Germinal center (tissue), 1 donor: ENCODE measurements at places on chromosomes 12 and 14.
A peak's percentile ranks its signal among the peaks of the same experiment; 100 is the strongest.

- no peak for DNase-seq
These were observed 175.2 kb downstream of the EPS8 start for GRCh38 chr12:15613981-15614380.

DNA sequence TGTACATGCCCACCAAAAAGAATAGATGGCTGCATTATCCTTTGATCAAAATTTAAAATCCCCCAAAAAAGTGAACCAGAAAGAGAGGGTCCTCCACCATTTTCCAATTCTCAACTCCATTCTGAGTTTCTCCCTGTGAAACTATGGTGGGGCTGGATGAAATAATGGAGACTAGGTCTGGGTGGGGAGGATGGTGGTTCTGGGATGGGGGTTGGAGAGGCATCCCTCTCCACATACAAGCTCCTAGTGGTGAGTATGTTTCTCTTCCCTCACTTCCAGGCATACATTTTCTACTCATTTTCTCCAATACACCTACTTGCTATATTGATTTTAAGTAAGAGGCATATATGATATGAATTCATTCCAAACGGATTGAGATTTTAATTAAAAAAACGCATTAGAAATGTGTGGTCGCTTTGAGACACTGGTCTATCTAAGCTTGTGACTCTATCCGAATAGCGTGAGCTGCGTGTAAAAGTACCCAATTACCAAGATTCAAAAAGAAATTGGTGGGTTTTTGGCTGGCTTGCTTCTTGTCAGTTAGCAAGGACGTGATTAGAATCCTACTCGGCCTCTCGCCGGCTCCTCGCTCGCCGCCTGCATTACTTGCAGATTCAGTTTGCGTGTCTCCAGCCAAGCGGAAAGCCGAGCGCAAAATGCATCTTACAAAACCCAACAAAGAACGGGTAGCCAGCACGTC is 3.4 kb downstream of the ASCL1 start:
- DNase-seq = no peak

DNA sequence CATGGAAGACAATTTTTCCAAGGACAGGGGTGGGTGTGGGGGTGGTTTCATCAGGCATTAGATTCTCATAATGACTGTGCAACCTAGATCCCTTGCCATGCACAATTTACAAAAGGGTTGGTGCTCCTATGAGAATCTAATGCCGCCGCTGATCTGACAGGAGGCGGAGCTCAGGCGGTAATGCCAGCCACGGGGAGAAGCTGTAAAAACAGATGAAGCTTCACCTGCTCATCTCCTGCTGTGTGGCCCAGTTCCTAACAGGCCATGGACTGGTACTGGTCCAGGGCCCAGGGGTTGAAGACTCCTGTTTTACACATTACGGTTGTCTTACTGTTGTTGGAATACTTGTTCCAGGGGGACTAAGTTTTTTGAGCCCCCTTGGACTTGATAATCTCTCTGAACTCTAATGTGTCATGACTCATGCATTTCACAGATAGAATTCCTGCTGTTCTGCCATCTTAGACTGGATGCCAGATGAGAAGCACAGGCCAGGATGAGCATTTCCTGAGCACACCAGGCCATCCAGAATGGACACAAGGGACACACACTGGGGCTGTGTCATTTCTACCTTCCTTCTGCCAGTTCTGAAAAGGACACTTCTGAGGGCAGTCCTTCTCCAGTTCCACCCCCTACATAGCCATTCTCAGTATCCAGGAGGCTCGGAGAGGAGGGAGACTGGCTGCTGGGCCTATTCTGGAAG is 5.8 kb downstream of the PLEKHD1 start:
- DNase-seq = no peak

GRCh38 chr14:66477567-66477966 is 8.6 kb upstream of the CCDC196 start:
- DNase-seq = no peak

DNA sequence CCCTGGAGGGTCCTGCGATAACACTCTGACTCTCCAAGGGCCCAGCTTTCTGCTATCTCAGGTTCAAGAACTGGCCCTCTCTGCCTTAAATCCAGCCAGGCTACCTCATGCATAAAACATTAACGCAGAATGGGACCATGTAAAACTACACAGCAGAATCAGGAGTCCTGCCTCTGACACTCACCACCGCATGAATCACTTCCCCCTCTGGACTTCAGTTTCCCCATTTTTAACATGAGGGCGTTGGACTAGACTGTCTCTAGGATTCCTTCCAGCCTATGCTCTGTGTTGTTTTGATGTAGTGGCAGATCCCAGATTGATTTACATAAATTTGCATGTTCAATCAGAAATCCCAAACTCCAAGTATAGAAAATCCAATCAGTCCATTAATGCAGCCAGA is 3.3 kb downstream of the NCKAP5L start:
- DNase-seq = no peak

DNA sequence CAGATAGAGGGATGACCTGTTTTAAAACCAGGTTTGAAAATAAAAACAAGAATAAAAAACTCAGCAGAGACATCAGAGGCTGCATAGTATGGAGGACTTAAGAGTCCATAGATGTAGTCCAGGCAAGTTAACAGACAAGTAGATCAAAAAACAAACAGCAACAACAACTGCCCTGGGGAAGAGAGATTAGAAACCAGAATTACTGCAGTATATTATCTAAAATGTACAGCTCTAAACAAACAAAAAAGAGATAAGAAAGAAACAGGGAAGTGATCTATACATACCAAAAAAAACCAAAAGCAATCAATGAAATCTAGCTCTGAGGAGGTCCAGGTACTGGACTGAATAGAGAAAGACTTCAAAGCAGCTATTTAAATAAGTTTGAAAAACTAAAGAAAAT is 48.8 kb downstream of the ACSM4 start:
- DNase-seq = no peak

- no peak for DNase-seq
These were observed 219.6 kb upstream of the C14orf180 start for GRCh38 chr14:104359969-104360442.

DNA sequence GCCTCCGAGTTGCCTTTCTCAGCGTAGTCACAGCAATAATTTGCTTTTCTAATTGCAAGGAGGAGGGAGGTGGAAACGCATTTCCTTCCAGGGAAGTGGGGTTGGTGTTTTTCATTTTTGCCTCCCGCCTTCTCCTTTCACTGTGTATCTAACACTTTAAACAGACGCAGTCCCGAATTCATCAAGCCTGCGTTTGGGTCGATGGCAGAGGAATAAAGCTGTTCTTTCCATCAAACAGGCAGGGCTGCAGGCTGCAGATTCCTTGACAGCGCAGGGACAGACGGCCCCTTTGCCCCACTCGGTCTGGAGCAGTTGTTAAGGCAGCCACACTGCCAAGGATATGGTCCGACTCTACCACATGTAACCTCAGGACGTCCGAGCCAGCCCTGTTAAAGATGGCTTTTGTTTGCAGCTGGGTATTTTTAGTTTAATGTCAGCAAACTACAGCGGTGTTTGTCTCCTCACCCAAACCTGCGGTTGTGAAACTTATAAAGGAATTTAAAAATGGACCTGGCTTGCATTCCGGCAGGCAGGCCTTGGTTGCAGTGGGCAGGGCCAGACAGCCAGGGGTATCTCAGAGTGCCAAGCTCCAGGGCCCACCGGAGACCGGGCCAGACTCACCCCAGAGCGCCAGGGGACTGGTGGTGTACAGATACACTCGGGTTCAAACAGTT is 2.1 kb downstream of the CHST11 start:
- peak; percentile 28 for DNase-seq

- DNase-seq = no peak
These were observed 16.7 kb upstream of the SYNDIG1L start for GRCh38 chr14:74442757-74443156.

DNA sequence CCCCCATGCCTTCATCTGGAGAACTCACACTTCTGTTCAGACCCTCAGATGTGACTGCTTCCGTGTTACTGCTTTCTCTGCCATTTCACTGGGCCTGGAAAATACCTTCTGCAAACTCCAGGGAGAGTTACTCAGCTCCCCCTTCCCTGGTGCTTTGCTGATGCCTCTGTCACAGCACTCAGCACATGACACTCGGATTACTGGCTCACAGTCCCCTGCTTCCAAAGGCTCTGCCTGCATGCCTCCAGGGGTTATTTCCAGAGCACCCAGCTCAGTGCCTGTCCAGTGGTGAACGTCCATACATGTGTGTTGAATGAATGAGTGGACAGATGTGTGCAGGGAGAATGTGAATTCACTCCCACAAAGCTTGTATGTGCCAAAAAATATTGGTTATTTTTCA is 237.2 kb upstream of the FKBP4 start:
- DNase-seq = no peak

- DNase-seq = no peak
These were observed 366.7 kb downstream of the DUSP6 start for GRCh38 chr12:88985631-88986030.

GRCh38 chr14:44204061-44204835 is 302.8 kb downstream of the FSCB start:
- DNase-seq = no peak

DNA sequence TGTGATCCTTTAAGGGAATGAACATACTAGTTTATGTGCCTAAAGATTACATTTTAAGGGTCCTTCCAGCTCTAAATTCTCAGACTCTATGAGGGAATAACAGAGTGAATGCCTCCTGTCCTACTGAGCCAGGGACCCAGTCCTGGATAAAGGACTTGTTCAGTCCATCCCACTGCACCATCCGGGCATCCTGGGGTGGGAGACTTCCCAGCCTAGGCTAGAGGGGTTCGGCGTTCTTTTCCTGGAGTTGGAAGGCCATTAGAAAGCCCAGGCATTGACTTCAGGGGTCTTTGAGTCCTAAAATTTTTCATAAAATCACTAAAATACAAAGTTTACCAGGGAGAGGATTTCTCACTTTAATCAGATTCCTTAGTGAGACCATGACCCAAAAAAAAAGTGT is 127.9 kb upstream of the FKBP4 start:
- DNase-seq = no peak

DNA sequence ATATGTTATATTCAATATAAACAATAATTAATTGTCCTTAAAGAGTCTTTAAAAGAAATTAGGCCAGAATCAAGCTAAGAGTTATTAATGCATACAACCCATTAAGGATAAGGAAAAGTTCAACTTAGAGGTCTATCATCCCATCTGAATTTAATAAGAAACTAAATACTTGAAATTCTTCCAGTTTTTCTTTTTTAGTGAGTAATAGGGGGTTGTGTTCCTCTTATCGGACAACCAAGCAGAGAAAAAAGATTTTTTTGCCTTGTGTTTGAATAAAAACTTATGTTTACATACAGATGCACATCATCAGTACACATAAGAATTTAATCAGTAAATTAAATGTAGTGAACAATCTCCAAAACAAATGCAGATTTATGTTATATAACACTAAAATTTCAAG is 32.5 kb downstream of the PAWR start:
- DNase-seq = no peak

- DNase-seq = no peak
These were observed 29.1 kb downstream of the ATG14 start for GRCh38 chr14:55382483-55382882.

- no peak for DNase-seq
These were observed 279.4 kb downstream of the FOXN3 start for GRCh38 chr14:89137526-89138163.

DNA sequence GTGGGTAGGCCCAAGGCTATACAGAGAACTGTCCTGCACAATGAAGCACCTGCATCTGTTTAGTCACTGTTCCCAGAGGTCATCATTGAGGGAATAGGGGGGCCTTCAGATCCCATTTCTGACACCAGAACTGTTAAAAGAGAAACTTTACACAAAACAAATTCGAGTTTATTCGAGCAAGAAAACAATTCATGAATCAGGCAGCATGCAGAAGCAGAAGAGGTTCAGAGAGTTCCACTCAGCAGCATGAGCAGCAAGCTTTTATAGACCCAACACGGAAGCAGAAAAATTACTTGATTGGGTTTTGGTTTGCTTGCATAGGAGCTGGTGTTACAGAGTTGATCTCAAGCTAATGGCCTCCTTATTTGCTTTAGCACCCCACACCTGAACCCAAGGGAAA is 1.7 kb upstream of the SFSWAP start:
- no peak for DNase-seq

- no peak for DNase-seq
These were observed 56.1 kb downstream of the SYT10 start for GRCh38 chr12:33383503-33383902.

DNA sequence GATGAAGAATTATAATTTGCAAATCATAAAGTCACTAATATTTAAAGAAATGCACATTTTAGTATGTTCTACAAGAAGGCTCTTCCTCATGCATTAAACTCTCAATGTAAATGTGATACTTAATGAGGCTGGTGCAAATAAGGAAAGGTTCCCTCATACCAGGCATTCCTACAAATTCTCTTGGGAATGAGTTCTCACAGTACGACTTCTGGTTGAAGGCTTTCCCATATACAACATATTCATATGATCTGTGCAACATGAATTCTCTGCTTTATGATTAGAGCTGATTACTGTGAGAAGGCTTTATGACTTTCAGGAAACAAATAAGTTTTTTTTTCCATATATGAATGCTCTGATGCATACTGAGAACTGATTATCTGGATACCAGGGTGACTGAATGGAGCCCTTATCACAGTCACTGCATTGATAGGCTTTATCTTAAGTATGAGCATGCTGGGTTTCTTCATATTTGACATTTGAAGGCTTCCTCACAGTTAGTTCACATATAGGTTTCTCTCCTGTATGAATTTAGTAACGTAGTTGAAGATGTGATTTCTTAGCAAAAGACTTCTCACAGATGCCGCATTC is 293.9 kb downstream of the RAD51B start:
- no peak for DNase-seq

- DNase-seq = peak; percentile 67
These were observed 70.8 kb upstream of the TMCC3 start for GRCh38 chr12:94721173-94721572.

DNA sequence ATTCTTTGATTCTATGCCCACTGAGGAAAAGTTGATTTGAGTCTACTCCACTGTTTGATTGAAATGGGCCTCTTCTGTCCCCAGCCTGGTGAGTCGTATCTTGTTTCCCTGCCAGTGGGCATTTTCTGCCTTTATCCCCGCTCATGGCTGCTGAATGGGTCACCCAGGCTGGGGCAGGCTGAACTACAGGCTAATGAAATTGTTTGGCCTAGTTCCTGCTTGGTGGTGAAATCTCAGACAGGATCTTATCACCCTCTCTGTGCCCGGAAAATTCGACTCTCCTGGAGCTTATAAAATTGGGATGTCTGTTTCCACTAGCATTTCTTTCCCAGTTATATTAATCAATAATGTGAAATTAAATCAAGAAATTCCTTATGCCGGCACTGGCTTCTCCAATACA is 65.0 kb downstream of the CHST11 start:
- no peak for DNase-seq

- no peak for DNase-seq
These were observed 57.2 kb downstream of the MVK start for GRCh38 chr12:109630815-109631214.

GRCh38 chr12:4743046-4743445 is 22.8 kb downstream of the GALNT8 start:
- no peak for DNase-seq

- DNase-seq = no peak
These were observed 97.7 kb upstream of the IFNG-AS1 start for GRCh38 chr12:67891596-67891995.

- no peak for DNase-seq
These were observed 68.7 kb downstream of the CCDC88C start for GRCh38 chr14:91348845-91349465.

- no peak for DNase-seq
These were observed 3.5 kb downstream of the ARL6IP4 start for GRCh38 chr12:122983789-122984515.

- DNase-seq = no peak
These were observed 697 bp upstream of the HOXC5 start for GRCh38 chr12:54032086-54032619.

- no peak for DNase-seq
These were observed 124.1 kb upstream of the LGR5 start for GRCh38 chr12:71315328-71315985.

- no peak for DNase-seq
These were observed 615 bp downstream of the TARBP2 start for GRCh38 chr12:53501615-53502181.

- DNase-seq = peak; percentile 2
These were observed 2.9 kb upstream of the NAB2 start for GRCh38 chr12:57085999-57086492.
